ENCODE measurements at places on chromosomes 5 and 9.
A peak's percentile ranks its signal among the peaks of the same experiment; 100 is the strongest.

DNA sequence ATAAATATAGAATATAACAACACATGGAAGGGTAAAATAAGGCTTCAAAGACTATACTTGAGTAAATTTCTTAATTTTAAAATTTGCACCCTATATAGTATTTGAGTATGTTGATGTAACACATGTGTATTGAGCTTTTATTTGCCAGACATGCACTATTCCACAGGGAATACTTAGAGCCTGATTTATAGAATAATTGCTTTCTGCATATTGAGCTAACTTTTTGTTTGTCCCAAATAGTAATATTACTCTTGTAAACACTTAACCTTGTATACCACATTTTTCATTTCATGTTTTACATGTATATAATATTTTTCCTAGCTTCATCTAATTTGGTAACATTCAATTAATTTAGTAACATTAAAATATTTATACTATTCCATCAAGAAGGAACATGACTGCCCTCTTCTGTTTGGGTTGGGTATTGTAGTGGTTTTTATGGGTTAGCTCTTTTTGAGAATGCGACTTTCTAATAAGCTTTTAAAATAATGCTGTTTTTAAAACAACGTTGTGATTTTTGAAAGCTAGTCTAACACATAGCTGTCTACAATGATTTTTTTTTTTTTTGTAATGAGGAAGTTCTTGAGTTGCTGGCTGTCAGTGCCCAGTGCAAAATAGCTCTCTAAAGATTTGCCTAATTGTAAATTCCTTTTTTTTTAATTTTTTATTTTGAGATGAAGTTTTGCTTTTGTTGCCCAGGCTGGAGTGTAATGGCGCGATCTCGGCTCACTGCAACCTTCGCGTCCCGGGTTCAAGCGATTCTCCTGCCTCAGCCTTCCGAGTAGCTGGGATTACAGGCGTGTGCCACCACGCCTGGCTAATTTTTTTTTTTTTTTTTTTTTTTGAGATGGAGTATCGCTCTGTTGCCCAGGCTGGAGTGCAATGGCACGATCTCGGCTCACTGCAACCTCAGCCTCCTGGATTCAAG lies 4.8 kb downstream of the SUB1 start:
- DNase-seq: peak; percentile 81

DNA sequence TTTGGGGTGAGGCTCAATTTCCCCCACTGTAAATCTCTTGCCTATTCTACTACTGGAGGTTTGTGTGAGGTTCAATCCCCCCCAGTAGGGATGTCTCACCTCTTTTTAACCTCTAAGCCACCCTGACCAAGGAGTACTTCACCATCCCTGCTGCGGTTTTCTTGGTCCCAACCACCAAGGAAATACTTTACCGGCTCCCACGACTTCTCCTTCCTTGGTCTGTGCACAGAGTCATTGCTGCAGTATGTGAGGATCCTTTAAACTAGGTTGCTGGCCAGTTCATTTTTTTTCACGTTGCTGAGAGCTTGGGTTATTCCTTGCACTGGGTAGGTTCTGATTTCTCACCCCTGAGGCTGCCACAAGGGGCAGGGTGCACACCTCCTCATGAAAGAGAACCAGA lies 22.5 kb upstream of the HMGCS1 start:
- DNase-seq: no peak

DNA sequence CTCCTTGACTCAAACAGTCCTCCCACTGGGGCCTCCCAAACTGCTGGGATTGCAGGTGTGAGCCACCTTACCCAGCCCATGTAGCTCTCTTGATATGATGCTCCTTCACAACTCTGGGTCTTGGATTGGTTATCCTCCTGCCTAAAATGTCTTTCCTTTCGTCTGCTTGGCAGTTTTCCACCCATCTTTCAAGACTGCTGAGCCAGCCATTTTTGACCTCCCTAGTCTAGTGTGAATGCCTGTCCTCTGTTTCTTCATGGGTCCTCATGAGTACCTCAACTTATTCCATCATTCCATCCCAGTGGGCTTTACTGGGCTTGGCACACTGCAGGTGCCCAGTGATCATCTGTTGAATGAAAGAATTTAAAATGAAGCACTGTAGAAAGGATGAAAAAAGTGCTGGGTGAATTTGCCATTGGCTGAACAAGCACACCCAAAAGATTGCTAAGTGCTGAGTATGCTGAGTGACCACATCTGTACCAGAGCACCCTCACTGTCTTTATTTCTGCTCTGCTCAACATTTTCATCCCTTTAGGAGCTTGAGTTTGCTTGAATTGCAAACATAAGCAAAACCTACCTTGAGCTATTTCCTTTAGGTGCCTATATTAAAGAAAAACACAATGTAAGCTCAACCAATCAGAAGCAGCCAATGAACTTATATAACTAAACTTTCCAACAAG lies 84.8 kb upstream of the FAM169A start:
- no peak for DNase-seq

DNA sequence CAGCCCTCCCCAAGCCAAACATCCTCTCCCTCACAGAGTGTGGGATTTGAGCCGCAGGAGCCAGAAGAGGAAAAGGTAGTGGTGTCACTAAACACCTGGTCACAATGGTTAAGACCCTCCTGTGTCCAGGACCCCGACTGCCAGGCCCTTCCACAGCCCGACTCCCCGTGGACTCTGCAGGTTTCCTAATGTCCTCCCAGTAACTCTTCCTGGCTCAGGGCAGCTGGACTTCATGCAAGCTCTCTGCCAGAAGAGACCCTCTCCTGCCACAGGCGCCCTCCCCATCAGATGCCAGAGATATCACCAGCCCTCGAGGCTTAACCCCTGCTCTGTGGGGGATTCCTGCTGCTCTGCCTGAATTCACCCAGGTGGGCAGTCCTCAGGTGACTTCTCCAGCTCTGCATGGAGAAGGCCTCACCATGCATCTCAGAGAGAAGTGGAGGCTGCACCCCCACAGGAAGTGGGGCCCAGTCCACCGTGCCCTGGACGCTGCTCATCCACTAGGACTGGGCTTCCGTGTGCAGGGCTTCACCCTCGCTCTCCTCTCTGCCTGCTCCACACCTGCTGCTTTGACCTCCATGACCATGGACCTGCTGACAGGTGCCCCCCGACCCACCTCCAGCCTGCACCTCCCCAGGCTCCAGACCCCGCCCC lies 111.2 kb downstream of the ADAMTS2 start:
- no peak for DNase-seq

- DNase-seq: no peak
These were observed 34.7 kb downstream of the RNF145 start for GRCh38 chr5:159174511-159175168.

DNA sequence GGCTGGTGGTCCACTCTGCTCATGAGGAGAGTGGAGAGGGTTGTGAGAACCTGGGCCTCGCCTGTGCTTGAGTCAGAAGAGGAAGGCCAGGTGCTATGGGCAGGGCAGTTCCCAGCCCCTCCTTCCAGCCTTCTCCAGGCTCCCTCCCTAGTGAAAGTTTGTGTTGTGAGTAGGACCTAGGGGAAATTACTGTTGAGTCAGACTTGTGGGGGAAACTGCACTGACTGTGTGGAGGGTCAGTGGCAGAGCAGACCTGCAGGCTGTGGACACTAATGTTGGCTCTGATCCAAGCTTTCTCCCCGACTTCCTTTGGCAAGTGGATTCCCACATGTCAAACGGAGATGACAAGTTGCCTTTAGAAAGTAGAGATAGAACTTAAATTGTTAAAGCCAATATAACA lies 102.6 kb downstream of the ARHGAP26 start:
- no peak for DNase-seq

- no peak for DNase-seq
These were observed 42.9 kb downstream of the UNC5A start for GRCh38 chr5:176853151-176853778.

- DNase-seq: no peak
These were observed 294.4 kb downstream of the SEMA5A start for GRCh38 chr5:9251379-9251980.

DNA sequence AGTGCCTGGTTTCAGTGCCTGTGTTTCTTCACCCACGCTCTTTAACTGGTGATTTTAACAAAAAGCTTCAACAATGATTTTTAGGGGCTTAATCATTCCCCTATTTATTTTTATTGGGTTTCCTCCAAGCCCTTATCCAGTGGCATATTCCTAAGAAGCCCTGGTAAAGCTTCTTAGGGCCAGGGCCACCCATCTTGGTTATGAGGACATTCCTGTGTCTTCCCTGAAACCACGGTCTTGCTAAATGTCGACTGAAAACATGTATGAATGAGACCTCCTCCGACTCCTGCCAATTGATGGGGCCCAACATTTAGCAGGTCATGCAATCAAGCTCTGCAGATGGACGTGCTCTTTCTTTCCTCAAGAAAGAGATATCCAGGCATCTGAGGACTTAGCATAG lies 13.7 kb upstream of the CARTPT start:
- no peak for DNase-seq

- DNase-seq: no peak
These were observed 607.2 kb downstream of the EFNA5 start for GRCh38 chr5:107063511-107063910.

GRCh38 chr5:172821340-172821985 lies 12.6 kb upstream of the ERGIC1 start:
- DNase-seq: no peak

GRCh38 chr5:83957188-83957587 lies 236.5 kb upstream of the HAPLN1 start:
- no peak for DNase-seq

- no peak for DNase-seq
These were observed 204.4 kb downstream of the SNCAIP start for GRCh38 chr5:122516432-122516743.

GRCh38 chr5:13692172-13692571 lies 252.3 kb downstream of the DNAH5 start:
- DNase-seq: no peak

DNA sequence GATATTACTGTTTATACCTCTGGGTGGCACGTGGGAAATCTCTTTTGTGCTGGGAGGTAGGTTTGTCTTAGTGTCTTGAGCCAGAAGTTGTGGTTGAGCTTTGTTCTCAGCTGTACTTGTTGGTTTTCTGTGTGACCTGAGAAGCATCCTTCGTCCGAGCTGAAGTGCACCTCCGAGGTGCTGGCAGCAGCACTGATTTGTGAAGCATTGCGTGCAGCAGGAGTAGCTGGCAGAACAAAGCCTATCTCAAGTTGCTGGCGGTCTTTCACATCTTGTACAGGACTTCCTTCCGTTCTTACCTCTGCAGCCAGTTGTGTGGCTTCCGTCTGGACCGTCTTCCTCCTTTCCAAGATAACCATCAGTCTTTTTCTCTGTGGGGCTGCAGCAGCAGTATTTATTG lies 4.3 kb downstream of the PRRC2B start:
- DNase-seq: no peak

GRCh38 chr5:74477761-74478160 lies 162.8 kb downstream of the ENC1 start:
- no peak for DNase-seq

DNA sequence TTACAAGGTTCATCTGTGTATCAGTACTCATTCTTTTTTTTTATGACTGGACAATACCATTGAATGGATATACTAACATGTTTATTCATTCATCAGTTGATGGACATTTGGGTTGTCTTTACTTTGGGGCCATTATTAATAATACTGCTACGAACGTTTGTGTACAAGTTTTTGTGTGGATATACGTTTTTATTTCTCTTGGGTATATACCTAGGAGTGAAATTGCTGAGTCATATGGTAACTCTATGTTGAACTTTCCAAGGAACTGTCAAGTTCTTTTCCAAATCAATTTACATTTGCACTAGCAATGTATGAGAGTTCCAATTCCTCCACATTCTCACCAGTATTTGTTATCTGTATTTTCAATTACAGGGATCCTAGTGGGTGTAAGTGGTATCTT lies 12.0 kb upstream of the LECT2 start:
- no peak for DNase-seq

- no peak for DNase-seq
These were observed 202.3 kb upstream of the SGCD start for GRCh38 chr5:156124708-156125107.

DNA sequence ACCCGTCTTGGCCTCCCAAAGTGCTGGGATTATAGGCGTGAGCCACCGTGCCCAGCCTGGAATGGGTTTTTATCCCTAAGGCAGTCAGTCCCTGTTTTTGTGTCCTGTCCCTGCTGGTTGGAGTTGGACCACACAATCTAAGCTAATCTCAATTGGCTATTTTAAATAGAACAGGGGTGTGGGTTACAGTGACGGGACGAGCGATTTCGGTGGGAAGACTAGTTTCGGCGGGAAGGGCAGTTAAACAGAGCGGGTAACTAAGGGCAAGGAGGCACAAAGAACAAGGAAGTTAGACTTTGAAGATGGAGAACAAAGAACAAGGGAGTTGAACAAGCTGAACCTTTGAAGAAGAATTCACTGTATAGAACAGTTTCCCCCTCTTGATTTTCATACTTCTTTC lies 1.4 kb downstream of the GTF3C5 start:
- no peak for DNase-seq

DNA sequence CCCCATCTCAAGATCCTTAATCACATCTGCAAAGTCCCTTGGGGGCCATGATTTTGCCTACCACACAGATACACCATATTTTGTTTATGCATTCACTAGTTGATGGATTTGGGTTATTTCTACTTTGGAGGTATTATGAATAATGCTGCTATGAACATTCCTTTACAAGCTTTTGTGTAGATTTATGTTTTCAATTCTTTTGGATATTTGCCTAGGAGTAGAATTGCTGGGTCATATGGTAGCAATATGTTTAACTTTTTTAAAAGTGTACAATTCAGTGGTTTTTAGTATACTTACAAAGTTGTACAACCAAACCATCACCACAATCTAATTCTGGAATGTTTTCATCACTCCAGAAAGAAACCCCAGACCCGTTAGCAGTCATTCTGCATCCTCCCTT lies 7.8 kb upstream of the ANP32B start:
- no peak for DNase-seq
